A172 (cell line): ENCODE measurements at places on chromosomes 13 and 19. TPM values are rescaled to one million over a fixed set of nuclear protein-coding genes. Genes with fewer than 3 reads are reported as not detected.
A peak's percentile ranks its signal among the peaks of the same experiment; 100 is the strongest.

The CLDN10 gene
- total RNA-seq, result not detected in 2 replicates

The IL11 gene
- total RNA-seq, result 8.4 and 9.4 TPM in 2 replicates

The CACNA1A gene
- 0.24 and 3.4 TPM in 2 replicates for total RNA-seq

The CAPN12 gene
- not detected in 2 replicates for total RNA-seq

The CEACAM16 gene
- not detected in 2 replicates for total RNA-seq

The ATP4B gene
- total RNA-seq, result not detected in 2 replicates

The UBAC2 gene
- total RNA-seq, result 41.6 and 42.2 TPM in 2 replicates

The MAB21L1 gene
- 0.77 and 0.88 TPM in 2 replicates for total RNA-seq

The DMKN gene
- total RNA-seq, result 4.0 and 4.4 TPM in 2 replicates

GRCh38 chr19:39684267-39684666 lies 20.0 kb upstream of the LGALS14 start:
- DNase-seq, result peak; percentile 45

DNA sequence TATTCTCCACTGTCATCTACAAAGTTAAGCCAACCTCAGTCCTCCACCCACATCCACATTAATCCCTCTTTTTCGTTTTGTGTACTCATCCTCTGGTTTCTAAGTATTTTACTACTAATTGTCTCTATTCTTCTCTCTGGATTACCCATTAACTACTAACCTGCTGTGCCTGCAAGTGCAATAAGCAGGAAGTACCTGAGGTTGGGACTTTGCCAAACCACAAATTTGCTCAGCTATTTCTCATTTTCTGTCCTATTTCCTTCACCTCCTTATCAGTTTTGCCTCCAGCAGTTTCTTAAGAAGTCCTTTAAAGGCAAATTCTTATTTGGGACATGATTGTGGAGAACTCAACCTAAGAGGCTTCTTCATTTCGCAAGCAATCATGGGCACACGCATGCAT lies 1708.9 kb downstream of the SLITRK5 start:
- DNase-seq, result peak; percentile 52

DNA sequence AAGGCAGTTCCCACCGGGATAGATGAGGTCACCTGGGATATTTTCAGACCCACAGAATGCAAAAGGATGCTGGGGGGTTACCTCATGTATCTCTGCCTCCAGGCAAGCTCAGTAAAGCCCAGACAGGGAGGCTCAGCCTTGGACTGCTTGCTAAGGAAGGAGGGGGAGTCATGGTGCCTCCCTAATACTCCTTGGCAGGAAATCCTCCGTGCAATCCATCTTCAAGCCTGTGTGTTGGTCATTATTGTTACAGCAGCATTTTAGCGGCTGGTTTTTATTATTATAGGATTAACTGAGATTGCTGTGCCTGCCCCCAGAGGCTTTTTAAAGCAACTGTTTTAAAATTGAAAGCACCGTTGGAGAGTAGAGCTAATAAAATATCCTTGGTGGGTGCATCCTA lies 188.5 kb upstream of the UBL3 start:
- no peak for DNase-seq

DNA sequence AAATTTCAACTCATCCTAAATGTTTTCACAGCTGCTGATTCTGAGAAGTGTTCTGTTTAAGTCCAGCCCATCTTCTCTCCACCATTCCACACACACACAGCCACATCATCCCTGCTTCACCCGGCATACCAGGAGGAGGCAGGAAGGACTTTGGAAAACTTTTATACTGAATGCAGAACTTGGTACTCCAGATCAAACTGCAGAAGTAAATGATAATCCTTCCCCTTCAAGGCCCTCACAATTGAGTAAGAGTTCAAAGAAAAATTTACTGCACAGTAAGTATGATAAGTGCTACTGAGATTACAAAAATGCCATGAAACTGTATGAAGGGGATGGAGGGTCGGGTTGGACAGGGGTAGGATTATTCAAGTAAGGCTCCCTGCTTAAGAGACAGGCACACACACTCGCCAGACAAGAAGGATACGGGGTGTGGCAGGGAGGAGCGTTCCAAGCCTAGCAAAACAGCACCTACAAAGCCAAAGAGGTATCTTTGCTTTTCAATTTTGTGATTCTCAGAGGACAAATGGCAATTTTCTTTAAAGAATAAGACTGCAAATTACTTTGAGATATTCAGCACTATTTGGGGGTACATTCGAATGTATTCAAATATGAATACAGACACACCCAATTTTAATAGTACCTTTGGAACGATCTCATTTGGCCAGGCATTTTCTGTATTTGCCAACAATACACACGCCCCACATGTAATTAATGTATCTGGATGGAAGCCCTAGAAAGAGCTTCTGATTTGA lies 2.5 kb downstream of the USP12 start:
- no peak for DNase-seq

DNA sequence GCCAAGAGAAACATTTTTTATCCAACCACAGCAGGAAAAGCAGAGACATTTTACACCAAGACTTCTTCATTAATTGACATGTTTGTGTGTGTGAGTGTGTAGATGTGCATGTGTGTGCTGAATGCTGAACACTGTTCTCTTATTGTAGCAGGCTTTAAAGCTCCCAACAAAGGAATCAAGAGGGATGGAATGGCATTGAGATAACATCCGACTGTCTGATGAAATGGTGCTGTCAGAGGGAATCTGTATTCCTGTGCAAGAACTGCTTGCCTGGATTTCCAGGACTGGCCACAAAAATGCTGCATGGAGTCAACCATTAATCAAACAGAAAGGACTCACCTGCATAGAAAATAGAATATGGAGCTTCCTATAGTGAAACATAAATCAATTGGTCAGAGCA lies 354.0 kb downstream of the UQCRFS1 start:
- no peak for DNase-seq

GRCh38 chr19:32349724-32350470 lies 4.5 kb downstream of the ZNF507 start:
- DNase-seq, result no peak

- peak; percentile 64 for DNase-seq
These were observed 30.6 kb upstream of the ATP1A3 start for GRCh38 chr19:42024622-42025111.

- DNase-seq, result no peak
These were observed 44.7 kb upstream of the FRY start for GRCh38 chr13:31986676-31987470.

DNA sequence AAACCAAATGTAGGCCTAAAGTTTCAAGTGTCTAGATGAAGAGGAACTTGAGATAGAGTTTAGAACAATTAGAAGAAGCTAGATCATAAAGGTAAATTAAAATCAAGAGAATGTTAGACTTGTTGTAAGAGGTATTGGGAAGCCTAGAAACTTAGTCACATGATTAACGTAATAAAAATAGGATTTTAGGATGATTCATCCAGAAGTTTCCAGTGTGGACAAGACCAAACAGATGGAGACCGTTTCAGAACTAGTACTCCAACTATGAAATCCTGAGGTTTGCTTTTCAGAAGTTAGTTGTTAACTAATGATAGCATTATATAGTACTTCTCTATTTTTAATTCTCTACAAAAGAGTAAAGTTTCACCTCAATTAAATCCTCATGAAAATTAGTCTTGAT lies 104.9 kb downstream of the MZT1 start:
- DNase-seq, result no peak

GRCh38 chr13:101398191-101398590 lies 18.1 kb downstream of the NALCN start:
- DNase-seq, result peak; percentile 46

DNA sequence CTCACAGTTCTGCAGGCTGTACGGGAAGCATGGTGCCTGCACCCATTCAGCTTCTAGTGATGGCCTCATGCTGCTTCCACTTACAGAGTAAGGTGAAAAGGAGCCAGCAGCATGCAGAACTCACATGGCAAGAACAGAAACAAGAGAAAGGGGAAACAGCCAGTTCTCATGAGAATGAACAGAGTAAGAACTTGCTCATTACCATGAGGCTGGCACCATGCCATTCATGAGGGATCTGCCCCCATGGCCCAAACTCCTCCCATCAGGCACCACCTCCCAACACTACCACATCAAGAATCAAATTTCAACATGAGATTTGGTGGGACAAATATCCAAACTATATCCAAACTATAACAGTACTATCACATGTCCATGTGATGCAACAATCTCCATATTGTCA lies 72.1 kb downstream of the KATNAL1 start:
- no peak for DNase-seq

DNA sequence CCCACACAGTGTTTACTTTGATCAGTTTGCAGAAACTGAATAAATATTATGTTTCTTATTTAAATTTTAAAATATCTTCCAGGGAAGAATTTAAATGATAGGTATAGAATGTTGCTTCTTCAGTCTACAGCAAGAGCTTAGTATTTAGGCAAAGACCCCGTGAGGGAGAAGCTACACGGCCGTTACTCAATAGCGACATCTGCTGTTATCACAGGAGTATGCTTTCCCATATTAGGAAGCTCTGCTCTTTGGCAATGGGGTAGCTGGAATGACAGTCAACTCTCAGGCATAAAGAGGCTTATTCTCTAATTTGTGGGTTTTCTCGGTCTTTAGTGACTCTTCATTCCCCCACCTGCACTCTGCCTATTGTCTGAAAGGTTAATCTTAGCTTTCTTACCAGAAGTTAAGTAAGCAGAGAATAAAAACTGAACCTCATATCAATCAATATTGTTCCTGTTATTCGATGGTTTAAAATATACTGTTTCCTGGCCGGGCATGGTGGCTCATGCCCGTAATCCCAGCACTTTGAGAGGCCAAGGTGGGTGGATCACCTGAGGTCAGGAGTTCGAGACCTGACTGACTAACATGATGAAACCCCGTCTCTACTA lies 13.2 kb upstream of the LHFPL6 start:
- peak; percentile 49 for DNase-seq

GRCh38 chr19:46118136-46118535 lies 6.4 kb downstream of the IGFL3 start:
- DNase-seq, result no peak

DNA sequence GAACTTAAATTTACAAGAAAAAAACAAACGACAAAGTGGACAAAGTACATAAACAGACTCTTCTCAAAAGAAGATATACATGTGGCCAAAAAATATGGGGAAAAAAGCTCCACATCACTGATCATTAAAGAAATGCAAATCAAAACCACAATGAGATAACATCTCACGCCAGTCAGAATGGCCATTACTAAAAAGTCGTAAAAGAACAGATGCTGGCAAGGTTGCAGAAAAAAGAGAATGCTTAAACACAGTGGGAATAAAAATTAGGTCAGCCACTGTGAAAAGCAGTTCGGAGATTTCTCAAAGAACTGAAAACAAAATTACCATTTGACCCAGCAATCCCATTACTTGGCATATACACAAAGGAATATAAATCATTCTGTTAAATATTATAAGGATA lies 132.7 kb downstream of the UGGT2 start:
- no peak for DNase-seq

GRCh38 chr19:33132425-33132824 lies 511 bp downstream of the WDR88 start:
- no peak for DNase-seq

GRCh38 chr19:38655148-38655824 lies 7.8 kb downstream of the ACTN4 start:
- no peak for DNase-seq

- DNase-seq, result no peak
These were observed 3.7 kb upstream of the ARHGEF7 start for GRCh38 chr13:111111376-111111937.

DNA sequence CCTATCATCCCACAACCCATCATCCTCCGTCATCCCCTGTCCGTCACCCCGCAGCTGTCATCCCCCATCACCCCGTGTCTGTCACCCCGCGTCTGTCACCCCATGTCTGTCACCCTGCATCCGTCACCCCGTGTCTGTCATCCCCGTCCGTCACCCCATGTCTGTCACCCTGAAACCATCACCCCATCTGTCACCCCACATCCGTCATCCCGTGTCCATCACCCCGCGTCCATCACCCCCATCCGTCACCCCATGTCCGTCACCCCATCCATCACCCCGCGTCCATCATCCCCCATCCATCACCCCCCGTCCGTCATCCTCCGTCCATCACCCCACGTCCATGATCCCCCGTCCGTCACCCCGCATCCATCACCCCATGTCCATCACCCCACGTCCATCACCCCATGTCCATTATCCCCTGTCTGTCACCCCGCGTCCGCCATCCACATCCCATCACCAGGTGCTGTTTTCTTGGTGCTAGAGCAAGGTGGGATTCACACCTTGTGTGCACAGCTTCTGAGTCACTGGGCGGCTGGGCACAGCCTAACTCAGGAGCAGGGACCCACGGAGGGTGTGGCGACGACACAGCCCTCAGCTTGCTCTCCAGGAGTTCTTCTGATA lies 24.2 kb downstream of the RASA3 start:
- no peak for DNase-seq

DNA sequence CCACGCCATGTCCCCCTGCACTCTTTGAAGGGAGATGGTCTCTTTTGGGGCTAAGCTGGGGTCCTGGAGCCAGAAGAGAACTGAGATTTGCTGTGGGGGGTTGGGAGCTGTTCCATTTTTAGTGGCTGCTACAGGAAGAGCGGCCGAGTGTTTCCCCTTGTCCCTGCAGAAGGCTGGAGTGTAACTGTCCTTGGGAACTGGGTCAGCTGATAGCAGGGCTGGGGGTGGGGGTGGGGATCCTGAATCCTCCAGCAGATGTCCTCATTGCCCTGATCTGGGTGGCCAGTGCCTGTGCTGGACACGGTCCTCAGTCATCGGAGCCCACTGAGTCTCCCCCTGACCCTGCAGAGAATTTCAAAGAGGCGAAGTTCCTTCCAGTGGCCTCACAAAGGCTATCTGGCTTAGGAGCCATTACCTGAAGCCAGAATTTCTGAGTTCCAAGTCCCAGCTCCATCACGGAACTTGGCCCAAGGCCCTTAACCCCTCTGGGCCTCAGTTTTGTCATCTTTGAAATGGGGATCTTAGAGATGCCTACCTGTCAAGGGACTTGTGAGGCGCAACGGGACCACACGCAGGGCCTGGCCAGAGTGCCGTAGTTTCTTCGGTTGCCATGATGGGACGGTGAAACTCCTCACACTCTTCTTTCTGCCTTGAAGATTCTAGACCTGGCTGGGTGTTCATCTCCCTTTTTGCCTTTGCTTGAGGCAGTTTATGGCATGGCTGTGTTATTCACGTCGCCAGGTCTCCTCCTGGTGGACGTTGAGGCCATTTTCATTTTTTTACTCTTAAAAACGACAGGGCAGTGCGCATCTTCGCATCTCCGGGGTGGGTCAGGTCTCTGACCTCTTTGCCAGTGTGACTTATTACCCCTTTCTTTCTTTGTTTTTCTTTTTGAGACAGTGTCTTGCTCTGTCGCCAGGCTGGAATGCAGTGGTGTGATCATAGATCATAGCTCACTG lies 51.9 kb downstream of the DNM2 start:
- DNase-seq, result peak; percentile 18
